ENCODE measurements at places on chromosomes 2 and 18.

- no peak for DNase-seq
Observed at GRCh38 chr2:102514061-102514785, 41.2 kb downstream of the SLC9A4 start.

DNA sequence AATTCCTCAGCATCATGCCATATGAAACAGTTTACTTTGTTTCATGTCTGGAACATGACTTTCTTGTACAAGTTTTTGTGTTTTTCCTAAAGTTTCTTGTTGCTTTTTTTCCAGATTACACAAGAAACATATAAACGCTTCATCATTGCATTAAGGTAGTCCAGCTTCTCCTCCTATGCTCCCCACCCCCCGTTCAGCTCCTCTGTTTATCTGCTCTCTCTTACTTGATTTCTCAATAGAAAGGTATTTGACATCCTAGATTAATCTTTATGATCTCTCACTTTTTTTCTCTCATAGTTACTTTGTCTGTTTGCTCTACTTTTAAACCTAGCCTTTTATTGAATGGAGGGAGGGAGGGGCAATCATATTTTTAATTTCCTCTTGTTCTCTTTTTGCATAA, 25.4 kb downstream of the SLC40A1 start:
- no peak for DNase-seq

DNA sequence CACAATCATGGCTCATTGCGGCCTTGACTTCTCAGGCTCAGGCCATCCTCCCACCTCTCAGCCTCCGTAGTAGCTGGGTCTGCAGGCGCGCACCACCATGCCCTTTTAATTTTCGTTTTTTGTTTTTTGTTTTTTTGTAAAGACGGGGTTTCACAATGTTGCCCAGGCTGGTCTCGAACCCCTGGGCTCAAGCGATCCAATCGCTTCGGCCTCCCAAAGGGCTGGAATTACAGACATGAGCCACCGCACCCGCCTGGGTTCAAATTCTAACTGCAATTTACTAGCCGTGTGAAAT, 12.3 kb upstream of the DCTN1 start:
- no peak for DNase-seq

- no peak for DNase-seq
Observed at GRCh38 chr2:979069-979928, 28.6 kb downstream of the SNTG2 start.

GRCh38 chr18:38557006-38557405, 991.4 kb upstream of the CELF4 start:
- no peak for DNase-seq

- no peak for DNase-seq
Observed at GRCh38 chr2:16862471-16862870, 196.8 kb upstream of the CYRIA start.

DNA sequence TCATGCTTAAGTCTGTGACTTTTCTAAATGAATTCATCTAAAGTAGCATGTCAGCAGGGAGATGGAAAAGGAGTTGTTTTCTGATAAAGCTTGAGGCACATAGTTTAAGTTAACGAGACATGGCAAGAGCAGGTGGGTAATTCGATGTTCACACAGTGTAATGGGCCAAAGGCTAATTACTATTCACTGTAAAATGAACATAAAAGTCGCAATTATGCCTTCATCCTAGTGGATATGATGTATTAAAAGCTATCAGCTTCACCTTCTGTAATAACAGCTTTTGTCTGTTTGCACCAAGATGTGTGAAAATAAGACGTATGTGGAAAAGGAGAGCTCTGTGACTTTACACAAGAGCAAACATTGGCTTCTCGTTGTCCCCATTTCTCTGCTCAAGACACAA, 94.2 kb upstream of the CDH20 start:
- no peak for DNase-seq

- no peak for DNase-seq
Observed at GRCh38 chr2:188292348-188293239, 920 bp downstream of the GULP1 start.

- no peak for DNase-seq
Observed at GRCh38 chr18:33594799-33595198, 16.8 kb downstream of the ASXL3 start.

DNA sequence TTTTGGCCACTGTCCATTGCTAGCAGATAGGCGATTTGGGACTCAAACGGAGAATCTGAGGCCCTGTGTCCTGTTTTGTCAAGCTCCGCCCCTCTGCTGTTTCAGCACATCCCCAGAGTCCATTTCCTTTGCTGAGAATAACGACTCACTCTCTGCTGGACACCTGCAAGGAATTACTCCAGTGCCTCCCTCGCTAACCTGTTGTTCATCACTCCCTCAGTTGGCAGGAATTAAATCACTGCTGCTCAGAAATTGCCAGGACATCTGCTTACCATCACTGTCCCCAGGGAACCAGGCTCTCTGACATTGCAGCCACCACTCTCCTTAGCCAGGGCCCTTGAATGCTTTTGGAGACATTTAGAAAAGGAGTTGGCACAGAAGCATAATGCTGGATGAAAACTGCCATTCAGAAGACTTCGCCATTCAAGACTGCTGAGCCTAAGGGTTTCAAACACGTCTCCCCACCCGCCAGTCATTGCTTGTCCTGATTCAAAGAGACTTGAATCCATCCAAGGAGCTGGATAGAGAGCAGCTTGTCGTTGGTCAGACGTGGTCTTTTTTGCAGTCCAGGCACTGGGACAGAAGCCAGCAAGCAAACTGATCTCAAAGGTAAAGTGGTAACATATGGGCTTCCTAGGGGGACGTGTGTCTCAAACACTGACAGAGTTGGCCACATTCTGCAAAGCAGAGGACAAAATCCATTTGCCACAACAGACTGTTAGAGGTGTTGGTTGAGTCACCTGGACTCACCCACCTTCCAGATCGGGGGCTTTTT, 155.3 kb downstream of the UXS1 start:
- DNase-seq, result no peak

- peak; percentile 44 for DNase-seq
Observed at GRCh38 chr2:134669731-134670669, 48.8 kb downstream of the TMEM163 start.

DNA sequence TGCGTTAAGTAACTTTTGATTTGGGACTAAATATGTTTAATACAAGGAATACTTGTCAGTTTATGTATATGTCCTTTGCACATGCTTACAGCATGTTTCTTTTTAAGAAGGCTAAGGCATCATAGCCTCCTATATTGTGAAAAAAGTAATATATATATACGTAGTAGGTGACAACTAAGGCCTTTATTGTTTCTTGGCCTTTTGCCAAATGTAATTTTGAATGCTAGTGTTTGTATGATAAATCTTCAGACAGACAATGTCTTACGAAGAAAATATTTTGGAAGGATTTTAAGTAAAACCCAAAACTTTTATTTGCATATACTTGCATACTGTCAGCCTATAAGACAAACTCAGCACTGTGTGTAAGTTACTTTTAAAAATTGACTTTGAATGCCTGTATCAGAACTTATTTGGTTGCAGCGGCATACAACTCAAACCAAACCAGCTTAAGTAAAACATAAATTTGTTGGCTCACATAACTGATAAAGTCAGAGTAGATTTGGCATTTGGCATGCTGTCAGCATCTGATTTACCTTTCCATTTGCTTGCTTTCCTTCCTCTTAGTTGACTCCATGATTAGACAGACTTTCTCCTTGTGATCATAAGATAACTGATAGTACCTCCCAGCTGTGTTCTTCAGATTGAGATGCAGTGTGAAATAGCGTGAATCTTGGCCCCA, 24.4 kb downstream of the UBE2E3 start:
- no peak for DNase-seq

DNA sequence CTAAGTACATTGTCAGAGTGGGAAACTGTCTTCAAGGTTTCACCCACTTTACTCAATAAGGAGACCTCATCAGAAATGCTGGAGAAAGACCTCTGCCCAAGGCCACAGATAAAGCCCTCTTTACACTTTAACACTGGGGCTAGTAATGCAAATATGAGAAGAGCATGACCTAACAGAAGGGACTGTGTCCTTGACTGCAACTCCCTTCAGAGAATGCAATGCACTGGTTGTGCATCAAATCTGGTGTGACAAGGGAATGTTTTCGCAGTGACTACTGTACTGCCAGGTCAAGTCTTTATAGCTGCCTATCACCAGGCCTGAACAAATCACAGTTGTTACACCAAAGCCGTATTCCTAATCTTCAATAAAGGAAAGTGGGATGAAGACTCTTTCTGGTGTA, 28.6 kb downstream of the CDH19 start:
- DNase-seq, result no peak

DNA sequence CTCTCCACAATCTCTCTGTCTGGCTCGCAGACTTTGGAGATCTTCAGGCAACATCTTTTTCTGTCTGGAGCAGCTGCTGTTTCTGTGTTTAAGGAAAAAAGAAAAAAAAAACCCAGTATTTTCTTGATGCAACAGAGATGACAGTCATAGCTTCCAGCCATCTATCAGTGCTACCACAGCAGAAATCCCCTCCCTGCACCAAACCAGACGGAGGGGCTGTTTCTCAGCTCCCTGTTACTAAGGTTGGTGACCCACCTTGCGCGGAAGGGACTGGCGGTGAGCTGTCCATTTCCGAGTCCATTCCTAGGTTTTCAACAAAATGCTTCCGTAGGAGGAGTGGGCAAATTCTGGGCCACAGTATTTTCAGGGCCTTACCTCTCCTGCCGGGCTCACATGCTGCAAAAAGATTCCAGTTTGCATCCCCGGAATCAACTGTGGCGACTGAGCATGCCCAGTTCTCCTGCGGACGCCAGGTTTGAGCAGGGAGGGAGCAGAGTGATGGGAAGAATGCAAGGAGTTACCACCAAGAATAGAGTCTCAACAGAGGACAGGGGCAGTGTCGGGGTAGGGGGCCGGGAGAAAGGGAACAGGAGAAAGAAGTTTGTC, 1.2 kb downstream of the SLC4A10 start:
- DNase-seq, result no peak

- DNase-seq, result peak; percentile 74
Observed at GRCh38 chr2:3423492-3424170, 44.1 kb downstream of the TRAPPC12 start.

DNA sequence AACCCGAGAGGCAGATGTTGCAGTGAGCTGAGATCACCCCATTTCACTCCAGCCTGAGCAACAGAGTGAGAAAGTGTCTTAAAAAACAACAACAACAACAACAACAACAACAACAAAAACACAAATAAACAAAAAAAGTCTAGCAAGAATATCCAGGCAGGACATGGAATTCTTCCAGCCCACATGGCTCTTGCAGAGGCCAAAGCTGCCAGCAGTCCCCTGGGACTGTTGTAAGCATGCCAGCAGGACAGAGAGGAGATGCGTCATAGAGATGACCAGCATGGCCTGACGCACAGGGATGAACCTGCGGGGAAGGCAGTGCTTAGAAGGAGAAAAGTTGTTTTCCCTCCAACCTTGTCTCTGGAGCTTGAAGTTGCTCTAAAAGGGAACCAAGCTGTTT, 182.3 kb upstream of the PGAP1 start:
- DNase-seq, result no peak

DNA sequence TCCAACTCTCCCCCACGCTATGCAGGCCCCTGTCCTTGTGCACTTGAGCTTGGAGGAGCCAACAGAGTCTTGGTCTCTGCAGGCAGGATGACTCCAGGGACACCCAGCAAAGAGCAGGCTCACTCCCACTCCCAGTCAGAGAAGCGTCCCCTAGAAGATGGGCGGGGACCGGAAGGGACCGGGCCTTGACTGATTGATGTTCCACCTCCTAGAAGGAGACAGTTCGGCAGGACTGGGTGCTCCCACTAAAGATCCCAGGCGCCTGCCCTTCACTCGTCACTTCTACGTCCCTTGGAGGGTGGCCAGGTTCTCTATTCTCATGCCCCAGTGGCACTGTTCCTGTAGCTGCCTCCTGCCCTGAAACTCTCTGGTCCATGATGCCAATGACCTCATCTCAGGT, 3.2 kb upstream of the SP100 start:
- DNase-seq, result no peak

GRCh38 chr2:217096474-217097225, 236.8 kb upstream of the TNP1 start:
- no peak for DNase-seq

DNA sequence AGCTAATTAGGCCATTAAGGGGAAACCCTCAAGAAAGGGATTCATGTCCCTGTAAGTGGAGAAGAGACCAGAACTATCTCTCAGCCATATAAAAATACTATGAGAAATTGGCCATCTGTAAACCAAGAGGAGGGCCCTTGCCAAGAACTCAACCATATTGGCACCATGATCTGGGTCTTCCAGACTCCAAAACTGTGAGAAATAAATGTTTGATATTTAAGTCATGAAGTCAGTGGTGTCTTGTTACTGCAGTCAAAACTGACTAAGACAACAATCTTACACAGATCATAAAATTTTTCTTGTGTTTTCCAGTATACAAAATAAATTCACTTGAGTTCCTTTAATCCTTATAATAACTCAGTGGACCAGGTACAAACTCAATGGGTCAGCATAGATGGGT, 589.8 kb upstream of the CDH2 start:
- DNase-seq, result no peak

- DNase-seq, result no peak
Observed at GRCh38 chr2:217820091-217820819, 182.5 kb downstream of the TNS1 start.

- DNase-seq, result no peak
Observed at GRCh38 chr2:165109915-165110314, 93.9 kb downstream of the SCN3A start.

- DNase-seq, result no peak
Observed at GRCh38 chr2:177296040-177296439, 31.5 kb upstream of the NFE2L2 start.

GRCh38 chr2:149360106-149360505, 29.7 kb downstream of the LYPD6 start:
- no peak for DNase-seq

DNA sequence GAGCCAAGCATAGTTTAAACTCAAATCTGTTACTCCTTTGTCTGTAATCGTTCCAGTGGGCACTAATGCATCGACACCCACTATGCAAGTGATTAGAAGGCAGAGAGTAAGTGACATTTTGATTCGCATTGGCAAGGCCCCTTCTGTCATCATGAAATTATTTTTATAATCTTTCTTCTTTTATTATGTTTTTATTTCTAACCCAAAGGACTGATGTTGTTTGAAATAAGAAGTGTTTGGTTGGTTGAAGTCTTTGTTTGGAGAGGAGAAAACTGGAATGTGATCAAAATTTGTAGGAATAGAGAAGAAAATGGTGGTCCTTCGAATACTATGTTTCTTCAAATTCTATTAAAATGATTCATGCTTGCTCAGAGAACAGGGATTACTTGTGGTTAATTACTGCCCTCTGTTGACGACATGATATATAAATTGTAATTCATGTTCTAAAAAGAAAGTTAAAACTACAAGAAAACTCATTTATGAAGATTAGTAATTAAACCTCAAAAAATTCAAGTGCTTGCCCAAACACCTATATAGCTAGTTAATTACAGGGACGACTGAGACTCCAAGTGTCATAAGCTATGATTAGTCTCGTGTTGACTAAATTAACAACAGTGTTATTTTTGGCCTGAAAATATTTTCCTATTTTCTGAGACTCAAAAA, 26.4 kb upstream of the TFPI start:
- DNase-seq, result no peak

- DNase-seq, result no peak
Observed at GRCh38 chr18:7758764-7759163, 191.6 kb downstream of the PTPRM start.

GRCh38 chr2:48952143-48952542, 196.6 kb upstream of the LHCGR start:
- no peak for DNase-seq

Measured in stimulated activated CD8-positive, alpha-beta memory T cell treated with anti-CD3 and anti-CD28 coated beads, Interleukin-4, amount 100 ng/mL, for 4 hours (primary cell).